RPMI7951 (cell line): ENCODE measurements at places on chromosomes 2 and 18. TPM values are rescaled to one million over a fixed set of nuclear protein-coding genes. Genes with fewer than 3 reads are reported as not detected.

GRCh38 chr2:128275498-128276045 lies 43.1 kb downstream of the HS6ST1 start:
- DNase-seq = no peak

DNA sequence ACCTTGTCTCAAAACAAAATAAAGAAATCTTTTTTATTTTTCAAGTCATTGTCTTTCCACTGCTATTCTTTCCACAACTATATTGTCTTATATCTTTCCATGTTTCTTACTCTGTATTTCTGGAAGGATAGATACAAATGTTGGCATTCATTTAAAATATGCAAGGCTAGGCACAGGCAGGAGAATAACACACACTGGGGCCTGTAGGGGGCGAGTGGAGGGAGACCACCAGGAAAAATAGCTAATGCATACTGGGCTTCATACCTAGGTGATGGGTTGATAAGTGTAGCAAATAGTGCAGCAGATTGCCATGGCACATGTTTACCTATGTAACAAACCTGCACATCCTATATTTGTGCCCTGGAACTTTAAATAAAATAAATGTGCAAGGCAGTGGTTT lies 9.6 kb downstream of the MRPL30 start:
- no peak for DNase-seq

DNA sequence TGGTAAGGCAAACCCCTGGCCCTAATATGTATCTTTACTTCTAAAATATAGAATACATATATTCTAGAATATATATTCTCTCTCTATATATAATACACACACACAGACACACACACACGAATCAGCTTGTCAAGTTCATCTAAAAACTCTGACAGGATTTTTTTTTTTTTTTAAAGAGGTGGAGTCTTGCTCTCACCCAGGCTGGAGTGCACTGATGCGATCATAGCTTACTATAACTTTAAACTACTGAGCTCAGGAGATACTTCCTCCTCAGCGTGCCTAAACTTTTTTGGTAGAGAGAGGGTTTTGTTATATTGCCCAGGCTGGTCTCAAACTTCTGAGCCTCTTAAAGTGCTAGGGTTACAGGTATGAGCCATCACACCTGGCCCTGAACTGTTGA lies 45.2 kb downstream of the DOK1 start:
- DNase-seq = no peak

DNA sequence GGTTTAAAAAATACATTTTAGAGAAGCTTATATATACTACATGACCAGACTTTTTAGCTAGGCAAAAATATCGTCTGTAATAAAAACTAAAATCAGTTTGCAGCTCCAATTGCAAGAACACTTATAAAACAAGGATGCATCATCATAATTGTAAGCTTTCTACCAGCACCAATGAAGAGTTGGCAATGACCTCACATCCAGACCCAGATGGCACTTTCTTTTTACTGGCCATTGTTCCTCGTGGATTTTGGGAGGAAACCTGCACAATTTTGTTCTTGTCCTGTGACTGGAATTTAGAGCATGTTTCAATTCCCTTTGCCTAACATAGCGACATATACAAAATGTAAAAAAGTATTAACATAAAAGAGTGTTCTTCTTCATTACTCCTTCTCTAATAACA lies 174.3 kb downstream of the ZNF521 start:
- DNase-seq = no peak

GRCh38 chr18:10330428-10330827 lies 124.0 kb upstream of the APCDD1 start:
- DNase-seq = no peak

DNA sequence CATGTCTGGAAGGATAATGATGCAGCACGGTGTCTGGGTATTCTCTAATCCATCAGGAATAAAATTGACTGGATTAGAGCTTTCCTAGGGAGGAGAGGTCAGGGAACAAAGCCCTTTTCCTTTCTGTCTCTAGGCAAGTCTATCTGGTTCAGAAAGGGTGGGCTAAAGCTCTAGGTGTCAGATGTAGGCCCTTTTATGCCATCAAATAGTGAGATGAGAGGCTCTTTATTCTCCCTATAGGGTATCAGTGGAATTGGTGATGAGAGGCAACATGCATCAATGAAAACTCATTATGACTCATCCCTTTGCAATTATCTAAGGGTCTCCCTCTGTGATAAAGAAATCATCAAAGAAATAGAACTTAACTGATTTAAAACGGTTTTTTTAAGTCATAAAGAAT lies 328.0 kb upstream of the CRIM1 start:
- no peak for DNase-seq

- DNase-seq = peak; percentile 55
Measured at GRCh38 chr18:73153271-73153670, 285.5 kb upstream of the NETO1 start.

GRCh38 chr2:73257425-73258125 lies 23.5 kb downstream of the CCT7 start:
- peak; percentile 15 for DNase-seq

DNA sequence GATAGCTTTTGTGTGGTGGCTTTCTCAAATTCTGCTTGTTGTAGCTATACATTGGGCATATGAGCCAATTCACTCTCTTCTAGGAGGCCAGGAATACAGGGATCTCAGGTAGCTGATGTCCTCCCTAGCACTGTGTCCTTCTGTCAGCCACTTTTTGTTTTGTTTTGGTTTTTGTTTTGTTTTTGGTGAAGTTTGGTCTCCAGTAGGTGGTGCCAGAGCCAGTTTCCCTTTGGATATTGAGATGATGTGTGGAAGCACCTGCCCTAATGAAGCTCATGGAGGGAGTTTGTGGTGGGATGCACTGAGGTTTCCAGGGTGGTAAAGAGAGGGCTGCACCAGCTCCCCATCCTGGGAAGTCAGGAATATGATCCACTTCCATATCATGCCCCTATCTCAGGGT lies 100.5 kb upstream of the VWC2L start:
- DNase-seq = no peak

GRCh38 chr18:49431165-49431962 lies 29.1 kb downstream of the DYM start:
- DNase-seq = peak; percentile 26

- peak; percentile 16 for DNase-seq
Measured at GRCh38 chr2:8882094-8882493, 44.7 kb upstream of the KIDINS220 start.

- no peak for DNase-seq
Measured at GRCh38 chr18:8328126-8328525, 281.1 kb upstream of the RAB12 start.

- DNase-seq = no peak
Measured at GRCh38 chr2:232293191-232293590, 85.4 kb upstream of the ALPP start.

- peak; percentile 54 for DNase-seq
Measured at GRCh38 chr2:160087854-160088745, 25.7 kb upstream of the PLA2R1 start.

- DNase-seq = no peak
Measured at GRCh38 chr2:166610180-166610912, 116.3 kb upstream of the SCN7A start.

GRCh38 chr2:21228041-21228895 lies 104.5 kb downstream of the TDRD15 start:
- no peak for DNase-seq

- DNase-seq = peak; percentile 99
Measured at GRCh38 chr2:157692768-157693167, 64.1 kb upstream of the ACVR1C start.

DNA sequence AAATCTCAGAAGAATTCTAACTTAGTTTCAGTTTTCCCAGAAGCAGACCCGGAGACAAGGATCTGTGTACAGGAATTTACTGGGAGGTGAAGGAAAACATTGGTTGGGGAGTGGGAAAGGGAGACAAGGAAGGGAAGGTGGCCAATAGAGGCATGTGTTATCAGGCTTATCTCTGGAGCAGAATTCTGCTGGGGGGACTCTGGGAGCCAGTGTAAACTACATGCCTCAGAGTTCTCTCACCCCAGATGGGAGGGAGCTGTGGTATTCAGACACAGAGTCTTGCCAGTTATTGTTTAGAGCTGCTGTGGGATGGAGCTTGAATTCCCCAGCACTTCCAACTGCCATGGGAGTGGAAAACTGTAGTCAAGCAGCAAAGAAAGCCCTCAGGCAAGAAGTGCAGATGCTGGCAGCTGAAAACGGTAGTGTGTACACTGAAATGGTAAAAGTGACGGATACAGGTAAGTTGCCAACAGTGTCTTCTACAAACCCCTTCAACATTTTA lies 19.0 kb downstream of the DNPEP start:
- DNase-seq = peak; percentile 93

GRCh38 chr2:240896871-240897692 lies 1.1 kb upstream of the MAB21L4 start:
- peak; percentile 26 for DNase-seq

DNA sequence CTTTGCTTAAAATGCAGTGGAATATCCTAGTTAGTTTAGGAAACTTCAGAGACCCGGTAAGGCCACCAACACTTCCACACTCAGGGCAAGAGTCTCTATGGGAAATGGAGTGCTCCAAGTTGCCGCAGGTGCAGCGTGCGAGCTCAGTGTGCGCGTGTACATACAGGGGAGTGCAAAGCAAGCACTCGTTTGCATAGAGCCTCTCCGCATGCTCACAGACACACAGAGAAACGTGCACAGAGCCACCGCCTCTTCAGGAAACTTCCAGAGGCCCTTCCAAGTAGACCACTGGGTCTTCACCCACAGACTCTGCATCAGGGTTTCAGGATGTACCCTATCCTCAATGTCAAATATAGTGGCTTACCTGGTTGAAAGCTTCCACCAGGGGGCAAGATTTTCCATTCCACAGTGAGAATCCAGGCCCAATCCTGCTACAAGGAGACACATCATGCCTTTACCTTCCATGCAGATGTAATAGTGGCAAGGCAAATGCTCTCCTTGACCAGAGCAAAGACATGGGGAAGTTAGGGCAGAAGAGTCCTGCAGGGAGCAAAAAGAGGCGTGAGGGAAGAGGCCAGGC lies 513.0 kb upstream of the MYT1L start:
- no peak for DNase-seq

- no peak for DNase-seq
Measured at GRCh38 chr18:58526425-58527284, 102.2 kb downstream of the ALPK2 start.

- DNase-seq = peak; percentile 94
Measured at GRCh38 chr2:96665083-96665569, 22.6 kb downstream of the FER1L5 start.

DNA sequence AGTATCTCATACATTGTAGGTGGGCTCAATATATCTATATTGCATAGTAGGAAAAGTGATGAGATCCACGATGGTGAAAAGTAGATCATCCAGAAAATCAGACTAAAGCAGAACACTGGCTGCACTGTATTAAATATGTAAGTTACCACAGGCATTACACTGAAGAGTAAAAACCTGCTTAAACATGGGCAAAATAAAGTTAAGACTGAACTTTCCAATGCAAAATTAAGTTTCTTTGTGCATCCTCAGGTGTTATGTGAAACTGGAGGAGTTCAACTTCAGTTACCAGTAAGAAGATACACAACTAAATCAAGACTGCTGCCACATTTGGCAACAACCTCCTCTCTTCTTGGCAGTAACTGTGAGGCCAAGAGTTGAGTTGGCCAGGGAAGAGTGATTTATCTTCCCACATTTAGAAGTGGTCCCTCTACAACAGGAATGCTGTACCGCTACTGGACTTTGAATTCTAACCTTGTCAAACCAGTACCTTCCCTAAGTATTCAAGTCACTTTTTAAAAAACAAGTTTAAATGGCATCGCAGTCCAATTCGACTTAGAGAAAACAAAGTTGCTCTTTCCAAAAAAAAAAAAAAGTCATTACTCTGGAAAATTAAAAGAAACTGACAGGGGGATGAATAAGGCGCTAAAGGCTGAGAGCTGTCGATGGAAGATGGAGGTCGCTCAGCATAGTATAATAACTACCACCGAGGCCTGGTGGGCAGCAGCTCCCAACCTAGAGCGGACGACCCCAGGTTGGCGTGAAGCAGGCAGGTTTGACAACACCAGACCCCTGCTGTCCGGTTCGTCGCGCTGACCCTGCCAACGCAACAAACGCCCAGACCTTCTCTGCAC lies 1.1 kb downstream of the MAP4K3 start:
- peak; percentile 62 for DNase-seq

DNA sequence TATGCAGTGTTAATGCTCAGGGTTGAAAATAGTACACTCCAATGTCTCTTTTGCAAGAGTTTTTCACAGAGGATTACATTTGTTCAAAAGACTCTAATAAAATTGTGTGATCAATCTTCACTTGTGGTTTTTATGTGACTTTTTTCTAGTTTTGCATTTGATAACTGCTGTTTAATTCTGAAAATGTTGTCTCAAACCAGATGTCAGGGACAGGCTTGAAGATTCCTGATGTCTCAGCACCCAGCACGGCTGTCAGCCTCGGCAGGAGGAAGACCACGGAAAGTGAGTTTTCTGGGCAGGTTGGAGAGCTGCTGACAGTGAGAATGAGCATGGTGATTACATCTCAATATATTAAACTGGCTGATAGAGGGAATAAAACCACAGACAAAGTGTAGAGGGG lies 9.1 kb downstream of the SOX11 start:
- DNase-seq = no peak

GRCh38 chr2:106106622-106107508 lies 87.2 kb downstream of the UXS1 start:
- no peak for DNase-seq

- no peak for DNase-seq
Measured at GRCh38 chr2:166614503-166614902, 120.5 kb upstream of the SCN7A start.

GRCh38 chr2:179800776-179801175 lies 60.6 kb downstream of the ZNF385B start:
- DNase-seq = no peak

DNA sequence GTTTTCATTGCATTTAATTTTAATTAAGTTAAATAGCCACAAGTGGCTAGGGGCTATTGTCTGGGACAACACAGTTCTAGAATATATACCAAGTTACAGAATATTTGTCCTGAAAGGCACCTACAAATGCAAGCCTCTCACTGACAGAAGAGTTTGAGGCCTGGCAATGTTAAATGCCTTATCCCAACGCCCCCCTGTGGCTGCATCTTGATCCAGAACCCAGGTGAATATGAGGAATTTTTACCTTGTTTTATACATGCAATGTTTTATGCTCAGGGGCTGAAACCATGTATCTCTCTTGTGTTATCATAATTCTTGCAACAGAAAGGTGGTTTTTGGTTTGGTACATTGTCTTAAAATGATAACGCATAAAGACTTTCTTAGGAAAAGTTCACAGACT lies 71.8 kb upstream of the SEC11C start:
- DNase-seq = peak; percentile 22

DNA sequence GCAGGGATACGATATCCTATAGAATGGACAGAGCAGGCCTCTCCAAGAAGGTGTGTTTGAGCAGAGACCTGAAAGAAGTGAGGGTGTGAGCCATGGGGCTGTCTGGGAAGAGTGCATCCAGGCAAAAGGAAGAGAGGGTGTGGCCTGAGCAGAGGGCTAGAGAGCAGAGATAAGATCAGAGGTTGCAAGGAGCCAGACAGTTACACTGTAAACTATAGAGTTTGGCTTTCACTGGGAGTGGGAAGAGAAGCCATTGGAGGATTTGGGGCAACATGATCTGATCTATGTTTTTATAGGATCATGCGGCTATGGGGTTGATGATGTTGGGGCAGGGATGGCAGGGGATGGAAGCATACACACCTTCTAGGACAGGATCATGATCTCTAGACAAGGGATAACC lies 124.1 kb upstream of the MAP3K20 start:
- DNase-seq = peak; percentile 29

The EMILIN2 gene
- 5.4 and 8.1 TPM in 2 replicates for total RNA-seq

The ARHGAP15 gene
- 1.9 and 2.8 TPM in 2 replicates for total RNA-seq

The EIF2AK2 gene
- 26.3 and 30.9 TPM in 2 replicates for total RNA-seq

The HK2 gene
- 13.0 and 16.5 TPM in 2 replicates for total RNA-seq

The WDR35 gene
- total RNA-seq = 12.9 and 14.4 TPM in 2 replicates

The ANKRD30B gene
- 0.59 and 1.1 TPM in 2 replicates for total RNA-seq

The TMBIM1 gene
- 151 and 154 TPM in 2 replicates for total RNA-seq

The HOXD13 gene
- 1.2 and 2.6 TPM in 2 replicates for total RNA-seq

The LBX2 gene
- total RNA-seq = 6.7 and 10.6 TPM in 2 replicates

The LRATD1 gene
- 0.12 and 0.20 TPM in 2 replicates for total RNA-seq

The TMEM247 gene
- not detected in 2 replicates for total RNA-seq

The SELENOI gene
- 18.9 and 20.3 TPM in 2 replicates for total RNA-seq

The C2orf81 gene
- total RNA-seq = 1.2 and 1.3 TPM in 2 replicates
